ENCODE measurements at places on chromosomes 7 and 10. TPM values are rescaled to one million over a fixed set of nuclear protein-coding genes. Genes with fewer than 3 reads are reported as not detected.

The TSPAN12 gene
- 10.9 TPM for total RNA-seq

DNA sequence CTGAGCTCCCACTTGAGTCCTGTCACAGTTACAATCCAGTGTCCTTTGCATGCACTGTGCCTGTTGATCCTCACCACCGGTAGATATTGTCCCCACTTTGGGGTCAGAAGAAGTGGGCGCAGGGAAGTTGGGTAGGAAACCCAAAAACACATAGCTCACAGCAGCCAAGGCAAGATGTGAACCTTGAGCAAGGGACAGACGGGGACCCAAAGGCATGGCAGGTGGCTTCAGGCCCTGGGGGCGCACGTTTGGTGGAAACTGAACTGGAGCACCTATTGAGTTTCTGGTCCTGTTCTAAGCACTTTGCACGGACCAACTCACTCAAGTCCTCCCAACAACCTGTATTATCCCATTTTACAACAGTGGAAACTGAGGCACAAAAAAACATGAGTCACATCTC is 82.8 kb upstream of the ZNF716 start:
- DNase-seq, result no peak

- no peak for DNase-seq
Measured at GRCh38 chr7:68865351-68866199, 732.7 kb upstream of the AUTS2 start.

DNA sequence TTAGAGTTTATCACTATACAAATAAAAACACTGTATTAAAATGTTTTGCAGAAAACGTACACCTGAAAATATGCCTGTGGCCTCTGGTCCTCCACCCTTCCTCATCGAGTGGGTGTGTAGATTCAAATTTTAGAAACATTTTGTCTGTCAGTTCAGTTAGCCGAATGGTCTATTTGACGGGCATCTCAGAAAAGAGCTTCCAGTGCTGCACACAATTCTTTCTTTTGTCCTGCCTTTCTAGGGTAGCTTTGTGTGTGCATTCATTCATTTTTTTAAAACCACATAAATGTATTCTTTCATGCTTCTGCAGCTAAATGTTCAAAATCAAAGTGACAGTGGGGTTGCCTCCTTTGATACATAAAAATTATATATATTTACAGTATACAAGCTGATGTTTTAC is 46.8 kb downstream of the GNAI1 start:
- DNase-seq, result no peak

The MEOX2 gene
- total RNA-seq, result not detected

DNA sequence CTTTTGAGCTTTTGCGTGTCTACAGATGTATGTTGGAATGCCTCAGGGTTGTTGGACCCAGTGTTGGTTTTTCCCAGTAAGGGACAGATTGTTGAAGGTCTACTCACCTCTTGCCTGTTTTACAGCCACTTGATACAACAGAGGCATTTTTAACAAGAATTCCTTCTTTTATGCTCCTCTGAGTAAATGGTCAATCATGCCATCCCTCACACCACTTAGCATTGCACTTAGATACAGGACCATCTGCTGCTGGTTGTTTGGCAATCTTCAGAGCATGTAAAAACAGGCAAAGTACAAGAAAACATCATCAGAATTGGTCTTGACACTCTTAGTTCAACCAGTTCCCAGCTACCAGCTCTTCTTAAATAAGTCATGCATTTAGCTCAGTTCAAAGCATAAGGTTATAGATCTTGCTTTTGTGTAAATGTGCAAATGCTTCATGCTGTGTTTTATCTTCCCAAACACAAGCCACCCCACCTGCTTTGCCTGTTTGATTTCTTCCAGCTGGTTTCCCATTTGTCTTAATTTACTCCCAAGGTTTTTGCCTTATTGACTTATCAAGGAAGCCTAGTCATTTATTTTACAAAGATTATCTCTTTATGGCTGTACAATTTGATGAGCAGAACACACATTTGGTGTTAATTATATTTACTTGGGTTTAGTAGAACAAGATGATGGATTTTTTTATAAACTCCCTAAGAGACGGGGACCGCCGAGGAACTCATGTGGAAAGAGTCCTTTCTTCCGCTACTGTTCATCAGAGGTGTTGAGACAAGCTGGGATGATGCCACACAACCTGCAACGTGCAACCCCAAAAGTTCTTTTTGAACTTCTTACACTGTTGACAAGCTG is 136.6 kb downstream of the AHR start:
- no peak for DNase-seq

- DNase-seq, result no peak
Measured at GRCh38 chr7:75884476-75884875, 5.6 kb downstream of the RHBDD2 start.

GRCh38 chr10:3500408-3500856 is 284.6 kb downstream of the KLF6 start:
- no peak for DNase-seq

- DNase-seq, result no peak
Measured at GRCh38 chr10:79191951-79192676, 123.3 kb downstream of the ZMIZ1 start.

DNA sequence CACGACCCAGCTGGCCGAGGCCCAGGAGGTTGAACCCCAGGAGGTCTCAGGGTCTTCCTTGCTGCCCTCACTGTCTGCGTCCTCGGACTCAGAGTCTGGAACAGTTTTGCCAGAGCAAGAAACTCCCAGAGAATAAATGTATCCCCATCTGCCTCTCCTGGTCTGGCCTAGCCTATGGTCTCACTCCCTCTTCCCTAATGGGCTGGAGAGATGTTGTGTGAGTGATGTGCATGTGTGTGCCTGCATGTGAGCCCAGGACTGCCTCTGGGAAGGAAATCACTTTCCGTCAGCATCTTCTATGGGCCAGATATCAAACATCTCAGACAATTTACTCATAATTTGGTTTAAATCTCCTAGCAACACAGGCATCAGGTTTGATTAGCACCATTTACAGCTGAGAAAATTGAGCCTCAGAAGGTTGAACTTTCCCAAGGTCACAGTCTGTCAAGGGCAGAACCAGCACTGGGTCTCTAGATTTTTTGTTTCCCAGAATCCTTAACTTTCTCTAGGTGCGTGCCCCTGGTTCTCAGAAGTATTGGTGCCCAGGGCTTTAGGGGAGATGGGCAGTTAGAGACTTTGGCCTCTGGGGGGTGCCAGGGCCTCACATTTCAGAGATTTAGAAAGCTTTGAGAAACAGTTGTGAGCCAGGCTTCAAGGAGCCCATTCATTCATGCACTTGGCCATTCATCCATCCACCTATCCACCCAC is 4.9 kb downstream of the TMEM270 start:
- DNase-seq, result no peak

DNA sequence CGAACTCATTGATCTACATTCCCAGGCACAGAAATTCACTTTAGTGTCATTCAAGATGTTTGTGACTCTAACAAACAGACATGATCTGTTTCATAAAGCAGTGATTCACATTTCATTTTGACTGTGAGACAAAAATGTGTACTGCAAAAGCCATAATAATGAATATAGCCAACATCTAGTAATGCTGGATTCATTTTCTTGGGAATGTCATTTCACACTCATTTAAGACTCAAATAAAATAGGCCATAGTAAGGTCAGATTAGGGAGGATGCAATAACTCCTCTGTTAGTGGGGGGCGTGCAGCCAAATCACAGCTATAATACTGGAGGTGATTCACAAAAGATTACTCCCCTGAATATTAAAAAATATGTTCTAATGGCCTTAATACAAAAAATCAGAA is 566.6 kb upstream of the ZWINT start:
- no peak for DNase-seq

- peak; percentile 47 for DNase-seq
Measured at GRCh38 chr10:35574924-35575352, 30.2 kb upstream of the GJD4 start.

GRCh38 chr10:78035933-78036583 is 2.4 kb downstream of the RPS24 start:
- no peak for DNase-seq

DNA sequence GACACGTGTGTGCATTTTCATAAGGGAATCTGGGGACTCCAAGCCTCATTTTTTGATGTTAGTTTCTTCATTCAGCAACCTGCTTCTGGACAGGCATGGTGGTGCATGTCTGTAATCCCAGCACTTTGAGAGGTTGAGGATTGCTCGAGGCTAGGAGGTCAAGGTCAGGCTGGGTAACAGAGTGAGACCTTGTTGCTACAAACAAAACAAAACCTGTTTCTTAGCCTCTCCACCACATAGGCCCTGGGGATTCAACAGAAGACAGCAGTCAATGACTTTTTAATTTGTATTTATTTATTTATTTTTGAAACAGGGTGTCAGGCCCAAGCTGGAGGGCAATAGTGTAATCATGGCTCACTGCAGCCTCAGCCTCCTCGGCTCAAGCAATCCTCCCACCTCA is 6.9 kb upstream of the CYTH3 start:
- DNase-seq, result no peak

The GNAT3 gene
- total RNA-seq, result not detected

GRCh38 chr10:17316488-17317170 is 88.6 kb downstream of the VIM start:
- DNase-seq, result no peak

- no peak for DNase-seq
Measured at GRCh38 chr7:156554488-156554887, 86.1 kb upstream of the RNF32 start.
